Left lobe of liver (tissue), 2 donors: ENCODE measurements at places on chromosomes 13 and 19.

DNA sequence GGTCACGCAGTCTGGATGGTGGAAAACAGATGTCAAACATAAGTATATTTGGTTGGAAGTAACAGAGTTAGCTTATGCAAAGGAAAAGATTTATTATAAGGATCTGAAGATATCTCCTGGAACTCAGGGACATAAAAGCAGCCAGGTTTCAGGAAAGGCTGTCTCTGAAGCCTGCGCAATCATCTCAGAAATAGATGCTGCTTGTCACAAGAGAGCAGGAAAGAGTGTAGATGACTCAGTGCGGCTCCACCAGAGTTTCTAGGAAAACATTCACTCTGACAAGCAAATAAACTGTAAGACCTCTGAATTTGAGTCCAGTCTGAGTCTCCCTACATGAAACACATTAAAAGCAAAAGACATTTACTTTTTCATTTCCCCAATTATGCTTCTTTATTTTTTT is 220.4 kb upstream of the HTR2A start:
- no peak for DNase-seq

- no peak for DNase-seq
Measured at GRCh38 chr19:10625762-10626138, 397 bp downstream of the SLC44A2 start.

DNA sequence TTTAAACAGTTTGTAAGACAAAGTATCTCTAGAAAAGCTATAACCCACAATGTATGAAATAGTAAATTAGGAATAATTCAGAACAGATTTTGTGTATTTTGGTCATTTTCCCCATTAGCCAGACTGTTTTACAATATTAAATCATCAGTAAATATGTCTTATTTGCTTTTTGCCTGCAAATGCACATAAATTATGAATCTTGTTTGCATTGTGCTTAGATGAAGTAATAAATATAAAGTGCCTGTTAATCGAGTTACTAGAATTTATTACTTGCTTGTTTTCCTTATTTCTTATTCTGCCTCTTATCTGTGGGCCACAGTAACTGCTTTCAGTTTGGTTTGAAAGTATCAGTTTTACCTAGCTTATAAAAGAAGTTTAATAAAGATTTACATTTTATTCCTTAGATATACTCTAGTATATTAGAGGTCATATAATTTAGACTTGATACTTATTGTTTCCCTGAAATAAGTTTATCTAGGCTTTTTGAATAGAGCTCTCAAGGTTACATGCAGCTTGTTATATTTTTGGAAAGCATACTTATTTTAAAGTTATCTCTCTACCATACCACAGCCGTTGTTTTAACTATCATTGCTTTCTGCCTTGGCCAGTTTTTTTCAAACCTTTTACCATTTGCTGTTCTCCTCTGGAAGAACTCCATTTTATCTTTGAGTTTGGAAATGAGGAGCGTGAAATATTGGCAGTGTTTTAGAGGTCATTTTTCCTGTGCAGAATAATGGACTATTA is 238.0 kb downstream of the NBEA start:
- DNase-seq, result no peak

GRCh38 chr19:29579308-29579910 is 26.7 kb upstream of the POP4 start:
- DNase-seq, result no peak

- DNase-seq, result no peak
Measured at GRCh38 chr13:101835920-101836319, 383.4 kb downstream of the ITGBL1 start.

GRCh38 chr19:29598036-29598435 is 8.0 kb upstream of the POP4 start:
- DNase-seq, result no peak

- DNase-seq, result no peak
Measured at GRCh38 chr13:99215184-99215830, 14.7 kb downstream of the UBAC2 start.

GRCh38 chr13:25400925-25401324 is 29.2 kb downstream of the ATP8A2 start:
- DNase-seq, result no peak

GRCh38 chr13:85819513-85819912 is 20.3 kb upstream of the SLITRK6 start:
- no peak for DNase-seq

- no peak for DNase-seq
Measured at GRCh38 chr13:46580362-46580839, 27.4 kb downstream of the LRCH1 start.

DNA sequence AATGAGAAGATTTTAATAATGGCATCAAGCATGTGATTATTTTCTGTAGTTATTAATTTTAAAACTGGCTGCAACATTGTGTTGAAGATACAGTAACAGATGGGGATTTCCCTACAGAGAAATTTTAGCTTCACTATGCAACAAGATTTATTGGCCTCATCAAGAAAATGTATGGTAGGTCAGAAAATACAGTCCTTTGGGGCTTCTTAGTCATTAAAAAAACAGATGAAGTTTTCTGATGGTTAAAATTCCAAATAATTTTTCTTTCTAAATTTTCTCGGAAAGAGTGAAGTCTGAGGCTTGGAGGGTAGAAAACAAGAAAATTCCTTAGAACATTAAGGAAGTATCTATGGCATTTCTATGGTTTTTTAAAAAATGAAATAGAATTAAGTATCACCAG is 1790.8 kb upstream of the PCDH20 start:
- DNase-seq, result no peak

DNA sequence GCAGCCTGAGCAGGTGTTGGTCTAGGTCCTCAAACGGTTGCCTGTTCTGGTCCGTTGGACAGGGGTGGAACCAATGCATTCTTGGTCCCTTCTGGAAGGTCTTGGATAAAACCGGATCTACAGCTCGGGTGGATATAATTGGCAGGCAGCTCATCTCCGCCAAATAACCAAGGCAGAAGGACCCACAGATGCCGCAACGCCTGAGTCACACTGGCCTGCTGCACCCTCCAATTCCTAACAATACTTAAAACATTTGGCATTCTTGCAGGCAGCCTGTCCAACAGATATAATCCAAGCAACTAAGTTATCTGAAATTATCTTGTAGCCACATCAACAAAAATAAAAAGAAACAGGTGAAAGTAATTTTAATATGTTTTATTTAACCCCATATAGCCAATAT is 59.0 kb upstream of the FGF14 start:
- no peak for DNase-seq
